ENCODE measurements at places on chromosomes 1 and 21. TPM values are rescaled to one million over a fixed set of nuclear protein-coding genes. Genes with fewer than 3 reads are reported as not detected.

Gene GJA4
- total RNA-seq = 1.4 TPM

Gene ARTN
- total RNA-seq = 10.6 TPM

Gene S100B
- 0.53 TPM for total RNA-seq

DNA sequence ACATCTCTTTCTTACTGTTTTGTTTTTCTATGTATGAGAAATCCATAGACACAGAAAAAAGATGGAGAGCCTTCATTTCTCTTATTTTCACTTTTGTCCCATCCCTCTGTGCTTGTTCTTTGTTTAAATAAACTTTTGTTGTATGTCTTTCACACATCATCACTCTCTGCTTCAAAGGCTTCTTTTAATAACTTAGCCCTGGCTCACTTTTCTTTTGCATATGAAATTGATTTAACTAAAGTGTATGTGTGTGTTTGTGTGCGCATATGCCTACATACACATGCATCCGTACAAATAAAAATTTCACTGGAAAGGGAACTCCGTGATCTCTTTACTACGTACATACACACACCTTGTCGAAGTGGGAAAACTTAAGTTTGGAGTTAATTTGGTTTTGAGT is 168.6 kb downstream of the NFIA start:
- no peak overlapping the region for H3K27ac ChIP-seq
- H3K36me3 ChIP-seq = no peaks in the 10 kb centered on the region
- H3K4me3 ChIP-seq = no peak overlapping the region
- H3K27me3 ChIP-seq = no peaks in the 10 kb centered on the region
- no peak for DNase-seq
- peaks cover 5% of the 10 kb centered on the region for H3K4me1 ChIP-seq

DNA sequence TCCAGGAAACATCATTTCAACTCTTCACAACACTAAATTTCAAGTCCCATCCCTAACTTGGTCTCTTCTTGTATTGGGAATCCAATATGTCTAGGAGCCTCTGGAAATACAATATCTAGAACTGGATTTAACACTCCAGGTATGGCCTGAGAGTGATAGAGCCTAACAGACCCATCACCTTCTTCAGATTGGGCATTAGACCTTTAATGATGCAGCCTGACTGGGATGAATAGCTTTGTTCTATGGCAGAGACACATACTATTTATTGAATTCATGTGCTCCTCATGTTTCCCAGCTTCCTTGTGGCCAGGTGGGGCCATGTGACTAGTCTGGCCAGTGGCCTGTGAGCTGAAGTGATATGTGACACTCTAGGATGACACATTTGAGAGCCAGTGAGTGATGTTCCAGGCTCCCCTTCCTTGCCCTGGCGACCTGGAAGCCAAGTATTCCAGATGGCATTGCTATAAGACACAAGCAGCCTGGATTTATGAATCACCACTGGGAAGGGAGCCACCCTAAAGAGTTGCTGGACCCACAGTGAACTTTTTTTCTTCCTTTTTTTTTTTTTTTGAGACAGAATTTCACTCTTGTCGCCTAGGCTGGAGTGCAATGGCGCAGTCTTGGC is 31.0 kb upstream of the POU3F1 start:
- peaks cover 3% of the 10 kb centered on the region for H3K36me3 ChIP-seq
- no peaks in the 10 kb centered on the region for H3K4me1 ChIP-seq
- H3K27me3 ChIP-seq = no peaks in the 10 kb centered on the region
- H3K27ac ChIP-seq = no peak overlapping the region
- H3K4me3 ChIP-seq = no peak overlapping the region
- no peak for DNase-seq

DNA sequence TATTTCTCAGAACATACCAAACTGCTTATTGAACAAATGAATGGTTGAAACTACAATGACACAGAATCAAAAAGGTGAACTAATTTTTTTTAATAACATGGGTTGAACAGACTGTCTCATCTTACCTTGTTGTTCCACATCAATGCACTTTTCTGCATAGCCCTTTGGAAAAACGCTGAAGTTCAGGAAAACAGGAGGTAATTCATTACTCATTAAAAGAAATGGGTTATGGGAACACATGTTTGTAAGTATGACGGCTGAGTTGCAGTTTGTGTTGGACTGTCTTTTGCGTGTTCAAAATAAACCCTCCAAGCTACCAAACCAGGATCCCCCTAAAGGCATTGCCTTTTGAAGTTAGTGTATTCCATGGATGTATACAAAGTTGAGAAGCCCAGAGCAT is 514.9 kb upstream of the PKN2 start:
- no peak overlapping the region for H3K27ac ChIP-seq
- no peaks in the 10 kb centered on the region for H3K36me3 ChIP-seq
- DNase-seq = no peak
- no peaks in the 10 kb centered on the region for H3K4me1 ChIP-seq

DNA sequence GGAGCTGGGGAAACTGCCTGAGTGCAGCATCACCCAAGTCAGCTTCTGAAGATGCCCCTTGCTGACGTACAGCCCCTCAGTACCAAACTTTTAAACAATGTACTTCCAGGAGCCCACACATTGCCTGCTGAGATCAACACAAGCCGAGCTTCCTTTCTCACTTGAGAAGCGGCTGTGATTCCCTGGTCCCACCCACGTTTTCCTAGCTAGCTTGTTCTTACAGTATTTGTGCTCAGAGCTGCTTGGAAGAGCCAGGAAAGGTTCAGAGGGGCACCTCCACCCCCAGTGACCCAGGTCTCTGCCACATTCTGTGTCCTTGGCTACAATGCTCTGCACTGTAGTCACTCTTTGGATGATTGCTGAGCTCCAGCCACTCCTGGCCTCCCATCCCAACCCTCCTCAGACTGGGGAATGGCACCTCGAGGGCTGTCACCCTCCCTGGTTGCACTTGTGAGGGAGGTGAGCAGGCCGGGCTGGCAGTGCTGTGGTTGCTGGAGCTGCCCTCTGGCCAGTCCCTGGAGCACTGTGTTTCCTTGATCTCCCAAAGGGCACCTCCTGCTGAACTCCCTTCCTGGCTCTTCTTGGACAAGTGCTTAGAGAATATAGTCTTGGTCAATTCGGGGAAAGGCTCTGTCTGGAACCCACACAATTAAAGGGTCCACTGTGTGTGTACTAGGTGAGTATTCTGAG is 355.1 kb downstream of the AJAP1 start:
- no peak overlapping the region for H3K4me3 ChIP-seq
- H3K27me3 ChIP-seq = no peaks in the 10 kb centered on the region
- no peaks in the 10 kb centered on the region for H3K4me1 ChIP-seq
- H3K27ac ChIP-seq = no peak overlapping the region
- no peaks in the 10 kb centered on the region for H3K36me3 ChIP-seq
- no peak for DNase-seq

DNA sequence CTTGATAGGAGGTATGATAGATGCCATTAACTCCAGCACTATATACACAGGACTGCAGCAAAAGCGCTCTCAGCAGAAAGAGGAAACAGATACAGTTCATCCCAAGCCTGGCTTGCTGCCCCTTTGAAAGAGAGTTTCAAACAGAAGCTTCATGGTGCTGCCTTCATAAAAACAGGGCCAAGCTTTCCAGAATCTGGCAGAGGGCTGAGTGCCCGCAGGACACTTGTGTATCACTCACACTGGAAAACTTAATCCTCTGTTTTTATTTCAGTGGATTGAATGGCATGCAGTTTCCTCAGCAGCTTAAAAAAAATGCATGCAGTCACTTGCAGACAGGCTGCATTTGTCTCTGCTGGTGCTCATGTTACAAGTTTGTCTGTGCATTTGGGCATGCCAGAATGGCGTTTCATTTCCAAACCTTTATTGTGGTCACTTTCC is 40.4 kb downstream of the KCNJ15 start:
- peaks cover 3% of the 10 kb centered on the region for H3K4me1 ChIP-seq
- no peaks in the 10 kb centered on the region for H3K27me3 ChIP-seq
- no peak for DNase-seq
- H3K4me3 ChIP-seq = no peak overlapping the region
- H3K36me3 ChIP-seq = no peaks in the 10 kb centered on the region
- no peak overlapping the region for H3K27ac ChIP-seq

GRCh38 chr1:7526196-7526866 is 244.8 kb upstream of the VAMP3 start:
- H3K4me3 ChIP-seq = no peak overlapping the region
- no peak overlapping the region for H3K27ac ChIP-seq
- no peaks in the 10 kb centered on the region for H3K27me3 ChIP-seq
- no peak for DNase-seq
- no peaks in the 10 kb centered on the region for H3K4me1 ChIP-seq
- no peaks in the 10 kb centered on the region for H3K36me3 ChIP-seq

DNA sequence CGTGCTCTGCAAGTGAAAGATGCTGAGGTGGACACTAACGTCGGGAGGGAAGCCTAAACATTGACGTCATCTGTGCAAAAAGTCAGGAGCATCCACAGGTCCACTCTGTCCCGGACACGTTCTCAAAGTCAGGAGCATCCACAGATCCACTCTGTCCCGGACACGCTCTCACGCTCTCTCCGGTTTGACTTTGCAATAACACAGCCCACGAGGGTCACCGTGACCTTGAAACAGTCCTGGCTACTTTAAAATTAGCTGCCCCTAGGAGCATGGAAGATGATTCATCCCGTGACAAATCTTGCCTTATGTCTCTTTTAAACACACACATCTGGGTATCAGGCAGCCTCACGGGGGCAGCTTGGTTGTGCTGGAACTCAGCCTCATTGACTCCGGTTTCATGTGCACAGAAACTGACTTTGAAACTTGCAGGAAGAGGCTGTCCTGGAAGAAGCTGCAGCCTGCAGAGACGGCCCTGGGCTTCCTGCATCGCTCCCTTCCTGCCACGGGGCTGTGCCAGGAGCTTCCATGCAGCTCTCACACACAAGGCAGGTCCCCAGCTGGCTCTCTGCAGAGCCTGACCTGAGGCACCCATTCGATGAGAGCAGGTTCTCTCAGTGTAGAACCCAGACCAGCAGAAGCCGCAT is 18.1 kb upstream of the COL18A1 start:
- H3K27ac ChIP-seq = no peak overlapping the region
- H3K4me1 ChIP-seq = no peaks in the 10 kb centered on the region
- no peaks in the 10 kb centered on the region for H3K27me3 ChIP-seq
- no peak overlapping the region for H3K4me3 ChIP-seq
- no peak for DNase-seq
